SHP77 treated with DMSO at 0.1 percent for 48 hours (cell line): ENCODE measurements at places on chromosomes 3 and 15.

GRCh38 chr3:183148056-183148455, 14.5 kb downstream of the LAMP3 start:
- DNase-seq = no peak

DNA sequence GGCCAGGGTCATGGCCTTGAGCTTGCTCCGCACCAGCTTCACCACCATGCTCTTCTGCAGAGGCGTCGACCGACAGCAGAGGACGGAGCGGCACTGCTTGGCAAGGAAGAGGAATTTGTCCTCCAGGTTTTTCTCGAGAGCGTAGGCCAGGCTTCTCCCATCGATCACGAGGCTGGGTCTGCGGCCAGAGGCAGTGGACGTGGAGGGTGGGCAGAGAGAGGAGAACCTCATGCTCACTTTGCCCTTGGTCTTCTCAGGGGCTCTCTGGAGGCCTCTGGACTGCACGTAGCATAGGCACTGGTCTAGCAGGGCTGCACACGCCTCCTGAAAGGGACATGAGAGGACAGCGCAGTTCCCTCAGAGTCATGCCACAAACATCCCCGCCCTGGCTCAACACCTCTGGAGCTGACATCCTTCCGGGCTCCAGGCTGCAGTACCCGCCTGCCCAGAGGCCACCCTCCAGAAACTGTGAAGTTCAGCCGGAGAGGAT, 168.3 kb downstream of the ATP10A start:
- DNase-seq = no peak

- no peak for DNase-seq
Measured at GRCh38 chr3:132857317-132857716, 135.1 kb upstream of the NPHP3 start.

DNA sequence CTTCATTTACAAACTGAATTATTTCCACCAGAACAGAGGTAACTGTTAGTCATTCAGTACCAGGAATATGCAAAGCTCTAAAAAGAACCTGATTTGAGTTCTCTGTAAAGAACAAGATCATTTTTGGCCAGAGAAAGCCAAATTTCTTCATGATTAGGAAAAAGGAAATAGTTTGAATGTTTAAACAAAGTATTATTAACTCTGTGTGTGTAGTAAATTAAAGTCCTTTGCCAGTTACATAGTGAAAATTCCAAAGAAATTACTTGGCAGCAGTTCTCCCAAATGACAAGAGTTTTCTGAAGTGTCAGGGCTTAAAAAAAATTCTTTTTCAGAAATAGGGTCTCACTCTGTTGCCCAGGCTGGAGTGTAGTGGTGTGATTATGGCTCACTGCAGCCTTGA, 24.5 kb downstream of the QTRT2 start:
- no peak for DNase-seq

DNA sequence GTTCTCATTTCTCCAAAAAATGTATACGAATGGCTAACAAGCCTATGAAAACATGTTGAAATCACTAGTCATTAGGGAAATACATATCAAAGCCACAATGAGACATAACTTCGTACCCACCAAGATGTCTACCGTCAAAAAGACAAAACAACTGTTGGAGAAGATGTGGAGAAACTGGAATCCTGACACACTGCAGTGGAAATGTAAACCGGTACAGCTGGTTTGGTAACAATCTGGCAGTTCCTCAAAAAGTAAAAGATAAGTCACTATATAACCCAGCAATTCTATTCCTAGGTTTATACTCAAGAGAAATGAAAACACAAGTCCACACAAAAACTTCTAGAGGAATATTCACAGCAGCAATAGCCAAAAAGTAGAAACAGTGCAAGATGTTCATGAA, 7.0 kb downstream of the SCAPER start:
- DNase-seq = no peak

- no peak for DNase-seq
Measured at GRCh38 chr3:121493431-121493830, 52.4 kb downstream of the POLQ start.

DNA sequence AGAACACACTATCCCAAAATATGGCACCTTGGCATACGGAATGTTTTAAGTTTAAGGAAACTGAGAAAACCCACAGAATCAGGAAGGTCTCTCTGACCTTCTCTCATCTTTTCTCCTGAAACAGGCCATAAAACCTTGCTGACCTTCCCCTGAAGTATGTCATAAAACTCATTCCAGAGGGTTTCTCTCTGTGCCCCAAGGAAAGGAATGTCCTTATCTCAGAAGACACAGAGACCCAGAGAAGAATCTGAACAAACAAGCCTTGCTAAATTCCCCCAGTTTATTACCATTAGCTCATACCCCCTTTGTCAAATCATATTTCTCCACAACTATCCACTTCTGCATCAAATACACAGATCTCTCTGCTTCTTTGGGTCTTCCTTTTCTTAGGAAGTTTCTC, 603.1 kb downstream of the MCTP2 start:
- DNase-seq = no peak

DNA sequence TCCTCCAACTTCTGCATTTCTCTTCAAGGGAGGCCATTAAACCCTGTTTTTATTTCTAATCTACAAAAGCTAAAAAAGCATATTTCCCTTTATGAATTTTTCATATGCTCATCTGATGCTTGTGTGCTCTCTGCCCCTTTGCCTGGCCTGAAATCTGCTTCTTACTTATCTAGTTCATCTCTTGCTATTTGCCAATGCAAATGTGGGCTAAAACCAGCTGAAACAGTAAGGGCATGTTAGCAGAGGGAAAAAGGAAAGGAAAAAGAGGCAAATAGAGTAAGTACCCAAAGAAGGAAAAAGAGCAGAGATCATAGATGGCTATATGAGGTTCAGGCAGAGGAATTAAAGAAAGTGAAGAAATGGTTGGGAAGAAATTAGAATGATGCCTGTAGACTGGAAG, 185.2 kb downstream of the CNTN4 start:
- no peak for DNase-seq

DNA sequence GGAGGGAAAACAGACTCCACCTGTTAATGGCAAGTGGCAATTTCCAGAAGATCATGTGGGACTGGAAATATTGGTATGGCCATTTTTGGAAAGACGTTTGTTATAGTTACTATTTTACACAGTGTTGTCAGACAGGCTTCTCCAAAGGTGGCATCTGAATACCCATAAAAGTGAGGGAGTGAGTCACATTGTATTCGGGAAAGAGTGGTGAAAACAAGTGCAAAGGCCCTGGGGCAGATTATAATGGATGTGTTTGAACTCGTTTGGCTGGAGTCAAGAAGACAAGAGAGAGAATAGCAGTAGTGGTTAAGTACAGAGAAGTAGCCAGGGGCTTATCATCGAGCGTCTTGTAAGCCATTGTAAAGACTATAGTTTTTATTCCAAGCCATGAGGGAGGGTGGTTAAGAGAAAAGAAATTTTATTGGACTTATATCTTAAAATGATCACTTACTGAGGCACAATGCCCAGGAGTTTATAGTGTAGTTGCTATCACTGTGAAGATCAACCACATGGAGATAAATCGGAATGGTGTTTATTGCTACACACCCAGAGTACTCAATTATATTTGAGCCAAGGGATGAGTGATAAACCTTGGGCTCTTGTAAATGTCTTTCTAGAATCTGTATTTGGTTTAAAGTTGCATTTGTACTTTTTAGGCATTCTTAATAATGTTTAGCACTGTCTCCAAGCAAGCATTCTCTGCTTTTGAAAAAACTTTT, 212.8 kb upstream of the KBTBD8 start:
- no peak for DNase-seq

GRCh38 chr3:133995264-133995663, 34.5 kb downstream of the SLCO2A1 start:
- DNase-seq = no peak

DNA sequence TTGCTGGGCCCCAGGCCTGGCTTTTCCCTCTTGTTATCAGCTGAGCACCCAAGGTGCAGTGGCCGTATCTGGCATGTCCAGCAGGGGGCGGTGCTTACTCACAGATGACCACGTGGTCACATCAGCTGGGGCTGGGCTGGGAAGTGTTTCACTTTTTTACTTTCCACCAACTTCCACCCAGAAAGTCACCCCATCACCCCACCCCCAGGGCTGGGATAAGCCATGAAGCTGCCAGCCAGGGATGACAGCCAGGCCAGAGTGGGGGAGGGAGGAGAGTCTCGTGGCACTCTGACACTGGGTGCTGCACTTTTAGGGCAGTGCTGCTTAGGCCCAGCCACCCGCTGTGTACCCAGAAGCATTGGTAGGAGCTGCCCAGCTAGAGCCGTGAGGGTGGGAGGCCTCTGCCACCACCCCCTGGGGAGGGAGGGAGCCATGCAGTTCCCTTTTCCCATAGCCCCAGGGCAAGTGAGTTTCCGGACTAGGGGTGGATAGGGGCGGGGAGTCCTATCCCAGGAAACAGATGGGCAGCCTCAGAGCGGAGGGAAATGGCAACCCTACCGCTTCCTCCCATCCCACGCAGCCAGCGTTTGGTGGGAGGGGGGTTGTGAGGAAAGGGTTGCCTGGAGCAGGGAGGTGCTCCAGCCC, 6.1 kb downstream of the PPCDC start:
- peak; percentile 6 for DNase-seq

DNA sequence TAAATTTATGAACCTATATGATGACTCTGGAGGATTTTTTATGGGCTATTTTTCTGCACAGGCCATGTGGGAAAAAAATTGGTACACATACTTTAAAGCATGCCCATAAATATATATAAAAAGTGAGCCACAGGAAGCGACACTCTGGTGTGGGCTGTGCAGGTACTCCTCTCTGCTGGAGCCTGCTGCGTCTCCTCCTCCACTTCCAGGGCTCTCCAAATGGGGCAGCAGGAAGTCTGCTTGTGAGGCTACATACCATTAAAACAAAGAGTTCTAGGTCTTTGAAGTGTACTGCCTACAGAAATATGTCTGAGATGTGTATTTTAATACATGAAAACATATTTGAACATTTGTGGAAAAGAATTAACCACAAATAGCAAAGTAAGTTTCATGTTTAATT, 135.1 kb downstream of the CTNNB1 start:
- no peak for DNase-seq

DNA sequence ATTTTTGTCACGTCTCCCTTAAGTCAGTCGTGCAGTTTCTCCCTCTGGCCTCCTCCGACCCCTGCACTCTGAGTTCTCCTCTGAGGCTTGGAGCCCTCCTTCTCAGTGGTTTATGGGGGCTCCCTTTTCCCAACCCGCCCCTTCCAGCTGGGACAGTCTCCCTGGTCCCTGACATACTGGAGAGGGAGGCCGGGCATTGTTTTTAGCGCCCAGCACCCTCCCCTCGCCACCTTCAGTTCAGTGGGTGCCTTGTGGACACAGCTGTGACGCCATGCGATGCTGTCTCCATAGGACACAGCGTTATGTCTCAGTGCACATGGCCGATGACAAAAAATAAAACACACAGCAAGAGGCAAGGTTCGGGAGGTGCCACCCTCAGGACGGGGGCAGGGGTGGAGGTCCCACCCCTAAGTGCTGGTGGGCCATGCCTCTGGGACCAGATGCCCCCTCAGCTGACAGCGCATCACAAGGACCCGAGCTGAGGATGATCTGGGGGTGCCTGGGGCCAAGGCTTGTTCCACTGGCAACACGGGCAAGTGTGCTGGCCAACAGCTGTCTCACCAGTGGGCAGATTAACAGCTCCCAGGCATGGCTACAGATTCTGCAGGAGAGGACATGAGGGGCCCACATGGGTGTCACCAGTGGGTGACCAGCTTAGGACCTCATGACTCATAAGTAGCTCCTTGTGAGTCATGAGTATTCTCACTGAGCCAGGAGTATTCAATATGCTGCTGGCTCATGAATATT, 81.6 kb downstream of the PLXNA1 start:
- DNase-seq = no peak

DNA sequence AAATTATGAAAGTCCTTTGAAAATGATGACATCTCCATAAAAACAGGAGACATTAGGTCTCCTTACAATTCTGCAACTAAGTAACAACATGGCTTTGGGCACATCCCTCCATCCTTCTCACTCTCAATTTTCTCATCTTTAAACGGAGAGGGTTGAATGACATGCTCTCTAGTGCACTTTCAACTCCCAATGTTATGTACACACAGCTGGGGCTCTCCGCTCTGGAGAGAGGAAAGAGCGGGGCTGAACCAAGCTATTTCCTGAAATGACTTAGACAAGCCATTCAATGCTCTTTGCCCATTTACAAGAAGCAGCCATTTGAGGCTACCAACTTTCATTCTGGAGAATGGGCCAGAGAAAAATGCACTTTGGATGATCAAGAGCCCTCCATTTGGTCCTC, 144.2 kb upstream of the BNIP2 start:
- DNase-seq = no peak

GRCh38 chr15:31353931-31354330, 27.3 kb downstream of the KLF13 start:
- DNase-seq = no peak

DNA sequence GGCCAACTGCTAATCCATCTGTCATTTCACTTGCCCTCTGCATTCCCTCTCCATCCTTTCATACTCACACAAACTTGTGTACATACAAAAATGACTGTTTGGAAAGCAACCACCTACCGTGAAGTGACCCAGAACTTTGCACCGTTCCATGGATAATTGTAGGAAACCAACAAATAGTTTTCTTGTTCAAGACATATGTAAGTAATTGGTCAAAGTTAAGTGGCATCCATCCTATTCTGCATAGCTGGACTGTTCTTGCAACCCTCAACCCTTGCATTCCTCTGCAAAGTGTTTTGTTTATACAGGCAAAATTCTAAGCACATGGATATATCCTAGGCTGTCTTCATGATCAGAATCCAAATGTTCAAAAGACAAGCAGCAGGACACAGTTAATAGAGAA, 592.5 kb downstream of the MECOM start:
- DNase-seq = no peak

DNA sequence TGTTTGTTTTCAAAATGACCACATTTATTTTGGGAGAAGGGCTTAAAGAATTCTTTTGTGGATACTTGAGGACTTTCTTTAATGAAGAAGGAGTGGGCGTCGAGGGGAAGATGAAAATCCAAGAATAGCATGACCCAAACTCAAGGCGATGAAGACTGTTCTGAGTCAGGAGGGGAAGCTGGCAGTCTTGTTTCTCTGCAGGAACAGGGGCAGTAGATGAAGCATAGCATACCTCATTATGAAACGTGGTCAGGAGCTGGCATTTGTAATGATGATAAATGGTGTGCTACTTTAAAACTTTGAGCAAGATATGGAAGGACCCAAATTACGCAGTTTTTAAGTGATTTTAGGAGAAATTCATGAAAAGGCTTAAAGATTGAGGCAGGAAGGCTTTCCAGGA, 549.0 kb downstream of the IGSF11 start:
- DNase-seq = no peak

DNA sequence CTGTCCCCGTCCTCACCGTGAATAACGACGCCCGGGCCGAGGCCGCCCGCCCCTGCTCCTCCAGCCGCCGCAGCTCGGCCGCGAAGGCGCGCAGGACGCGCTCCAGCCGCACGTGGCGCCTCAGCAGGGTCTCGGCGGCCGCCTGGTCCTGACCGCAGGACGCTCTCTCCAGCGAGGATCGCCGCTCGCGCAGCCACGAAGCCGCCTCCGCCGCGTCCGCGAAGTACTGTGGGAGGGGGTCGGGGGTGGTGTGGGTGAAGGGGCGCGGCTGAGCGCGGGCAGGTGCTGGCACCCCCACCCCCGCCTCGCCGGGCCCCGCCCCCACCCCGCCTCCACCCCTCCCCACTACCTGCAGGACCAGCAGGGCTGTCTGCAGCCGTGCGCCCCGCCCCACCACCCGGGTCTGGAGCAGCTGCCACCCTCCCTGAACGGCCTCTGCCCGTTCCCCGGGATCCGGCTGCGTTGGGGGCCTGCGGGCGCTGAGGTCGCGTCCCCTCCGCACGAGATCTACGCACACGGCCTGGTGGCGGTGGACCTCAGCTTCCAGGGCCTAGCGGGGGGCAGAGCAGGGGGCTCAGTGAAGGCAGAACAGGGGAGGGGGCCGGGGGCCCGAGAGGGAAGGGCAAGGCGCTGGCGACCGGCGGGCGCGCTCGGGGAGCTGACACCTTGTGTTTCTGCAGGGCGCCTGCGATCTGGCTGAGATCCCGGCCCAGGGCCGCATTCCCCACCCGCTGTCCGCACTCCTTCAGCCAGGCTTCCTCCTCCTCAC, 11.7 kb downstream of the SPTBN5 start:
- no peak for DNase-seq
